ENCODE measurements at places on chromosomes 2 and 18.
A peak's percentile ranks its signal among the peaks of the same experiment; 100 is the strongest.

GRCh38 chr2:190963088-190963487 lies 50.9 kb downstream of the STAT1 start:
- no peak for DNase-seq

- no peak for DNase-seq
Measured at GRCh38 chr18:10040287-10041011, 126.6 kb downstream of the VAPA start.

GRCh38 chr18:75204269-75204731 lies 4.6 kb downstream of the PTGR3 start:
- DNase-seq, result no peak

DNA sequence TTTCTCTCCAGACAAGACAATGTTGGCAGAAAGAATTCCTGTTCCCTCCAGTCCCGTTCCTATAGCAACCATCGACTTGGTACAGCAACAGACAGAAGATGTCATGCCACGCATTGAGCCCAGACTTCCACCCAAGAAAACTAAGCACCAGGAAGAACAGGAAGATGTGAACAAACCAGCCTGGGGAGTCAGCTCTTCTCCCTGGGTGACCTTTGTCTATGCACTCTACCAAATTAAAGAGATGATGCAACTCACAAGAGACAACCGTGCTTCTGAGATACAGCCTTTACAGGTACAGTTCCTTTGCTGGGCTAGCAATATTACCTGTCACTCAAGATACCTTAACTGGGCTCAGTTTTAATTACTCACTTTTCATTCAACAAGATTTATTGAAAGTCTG lies 37.1 kb downstream of the NEMP2 start:
- DNase-seq, result no peak

DNA sequence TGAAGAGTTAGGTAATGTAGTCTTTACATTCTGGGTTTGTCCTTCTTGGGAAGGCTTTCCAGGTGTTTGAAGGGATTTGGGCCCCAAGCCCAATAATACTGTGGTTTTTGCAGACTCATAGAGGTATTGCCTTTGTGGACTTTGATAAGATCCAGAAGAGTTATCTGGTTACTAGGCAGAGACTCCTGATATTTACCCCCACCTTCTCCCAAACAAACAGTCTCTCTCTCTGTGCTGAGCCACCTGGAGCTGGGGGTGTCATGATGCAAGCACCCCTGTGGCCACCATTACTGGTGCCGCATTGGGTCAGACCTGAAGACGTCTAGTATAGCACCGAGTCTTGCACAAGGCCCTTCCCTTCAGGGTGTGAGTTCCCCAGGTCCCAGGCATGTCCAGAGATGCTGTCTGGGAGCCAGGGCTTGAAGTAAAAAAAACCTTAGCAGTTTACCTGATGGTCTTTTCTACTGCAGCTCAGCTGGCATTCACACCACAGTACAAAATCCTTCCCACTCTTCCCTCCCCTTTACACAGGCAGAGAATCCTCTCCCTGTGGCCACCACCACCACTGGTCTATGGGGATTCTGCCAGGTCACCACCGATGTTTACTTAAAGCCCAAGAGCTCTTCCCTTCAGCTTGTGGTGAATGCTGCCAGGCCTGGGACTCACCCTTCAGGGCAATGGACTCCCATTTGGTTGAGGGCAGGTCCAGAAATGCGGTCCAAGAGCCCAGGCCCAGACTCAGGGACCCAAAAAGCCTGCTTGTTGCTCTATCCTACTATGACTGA lies 22.2 kb upstream of the FAM228A start:
- no peak for DNase-seq

DNA sequence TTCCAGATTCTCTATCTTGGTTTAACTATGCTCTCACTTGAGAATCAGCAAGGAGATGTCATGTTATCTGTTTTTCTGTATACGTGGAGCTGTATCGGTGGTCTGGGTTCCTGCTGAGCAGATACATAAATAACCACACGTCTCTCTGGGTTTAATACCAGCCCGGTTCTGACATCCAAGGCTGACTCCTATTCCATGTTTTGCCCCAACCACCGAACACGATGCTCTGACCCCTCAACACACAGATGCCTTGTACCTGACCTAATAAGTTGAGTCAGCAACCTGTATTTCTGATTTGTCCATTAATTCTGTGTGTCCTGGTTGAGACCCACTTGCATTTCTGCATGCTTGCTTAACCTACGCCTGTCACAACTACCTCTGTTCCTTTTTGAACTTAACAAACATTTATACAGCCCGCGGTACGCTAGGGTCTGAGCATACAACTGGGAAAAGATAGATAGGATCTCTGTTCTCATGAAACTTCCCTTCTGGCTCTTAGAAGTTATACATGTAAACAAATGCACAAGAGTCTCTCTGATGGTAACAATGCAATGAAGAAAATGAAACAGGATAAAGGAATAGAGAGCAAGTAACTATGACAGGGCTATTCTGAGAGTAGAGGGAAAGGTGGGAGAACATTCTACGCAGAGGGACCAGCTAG lies 480.4 kb downstream of the PARD3B start:
- DNase-seq, result no peak

DNA sequence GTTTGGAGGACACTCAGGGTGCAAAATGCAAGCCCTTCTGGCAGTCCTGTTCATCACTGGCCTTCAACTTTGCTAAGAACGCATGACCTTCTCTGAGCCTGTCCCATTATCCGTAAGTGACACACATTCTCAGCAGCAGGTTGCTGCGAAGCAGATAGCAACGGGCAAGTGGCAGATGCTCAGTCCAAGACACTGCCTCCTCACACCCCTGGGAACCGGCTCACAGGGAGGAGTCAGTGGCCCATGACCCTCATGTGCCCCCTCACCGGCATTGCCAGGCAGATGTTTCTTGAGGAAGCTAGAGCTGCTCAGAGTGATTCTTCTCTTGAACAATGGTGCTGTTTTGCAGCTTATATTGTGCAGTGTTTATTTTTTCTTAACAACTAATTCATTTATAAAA lies 737.2 kb upstream of the HS6ST1 start:
- no peak for DNase-seq

DNA sequence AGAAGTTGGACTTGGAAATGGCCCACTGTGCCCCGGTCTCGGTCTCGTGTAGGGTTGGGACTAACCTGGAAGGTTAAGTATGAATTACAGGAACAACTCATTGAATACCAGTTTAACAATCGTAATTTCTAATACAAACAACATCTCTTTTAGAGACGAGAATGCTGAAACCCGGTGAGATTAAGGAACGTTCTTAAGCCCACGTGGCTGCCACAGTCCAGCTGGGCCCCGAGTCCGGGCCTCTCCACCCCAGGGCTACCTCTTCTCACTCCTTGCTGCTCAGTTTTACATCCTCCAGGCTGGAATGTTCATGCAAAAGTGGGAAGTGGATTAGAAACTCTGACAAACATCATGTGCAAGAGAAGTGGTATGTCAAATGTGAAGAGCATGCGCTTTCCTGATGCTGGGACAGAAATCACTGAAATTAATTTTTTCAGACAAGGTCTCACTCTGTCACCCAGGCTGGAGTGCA lies 29.4 kb downstream of the NGEF start:
- DNase-seq, result no peak

GRCh38 chr2:10526281-10527000 lies 78.3 kb upstream of the ODC1 start:
- DNase-seq, result no peak

- no peak for DNase-seq
Measured at GRCh38 chr2:220434385-220434784, 807.0 kb downstream of the SLC4A3 start.

GRCh38 chr2:230319211-230319862 lies 7.7 kb upstream of the SP140L start:
- no peak for DNase-seq

DNA sequence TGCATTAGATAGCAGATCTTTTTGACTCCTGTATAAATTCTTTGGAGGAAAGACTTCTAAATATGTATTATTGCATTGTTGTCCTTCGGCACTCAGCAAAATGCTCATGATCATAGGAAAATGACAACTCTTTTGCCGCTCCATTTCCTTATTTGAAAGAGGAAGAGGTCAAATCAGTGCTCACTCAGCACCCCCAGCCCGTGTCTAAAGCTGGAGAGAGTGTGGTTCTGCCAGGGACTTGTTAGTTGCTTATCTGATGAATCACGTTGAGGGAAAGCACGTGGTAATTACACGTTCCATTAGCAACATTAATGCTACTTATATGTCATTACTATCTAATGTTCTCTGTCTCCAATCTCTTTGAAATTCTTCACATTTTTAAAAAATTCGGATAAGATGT lies 46.0 kb upstream of the MBP start:
- no peak for DNase-seq

DNA sequence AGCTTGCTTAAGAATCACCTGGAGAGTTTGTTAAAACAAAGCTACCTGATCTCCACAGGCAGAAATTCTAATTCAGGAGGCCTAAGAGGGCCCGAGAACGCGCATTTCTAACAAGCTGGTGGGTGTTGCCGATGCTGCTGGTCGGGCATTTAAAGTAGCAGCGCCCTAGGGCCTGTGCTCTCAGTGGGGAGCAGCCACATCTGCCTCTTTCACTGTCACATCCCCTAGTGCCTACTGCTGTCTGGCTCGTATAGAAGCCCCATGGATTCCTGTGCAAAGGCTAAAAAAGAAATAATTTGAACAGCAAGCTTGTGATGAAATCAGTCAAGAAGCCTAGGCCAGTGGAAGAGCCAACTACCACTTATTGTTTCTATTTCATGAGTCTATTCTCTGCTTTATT lies 126.7 kb upstream of the SMIM21 start:
- no peak for DNase-seq

GRCh38 chr2:65458999-65459398 lies 26.6 kb upstream of the SPRED2 start:
- DNase-seq, result no peak

GRCh38 chr2:138504546-138505235 lies 3.1 kb downstream of the SPOPL start:
- DNase-seq, result peak; percentile 84

- DNase-seq, result no peak
Measured at GRCh38 chr2:224242561-224242960, 159.3 kb downstream of the FAM124B start.

GRCh38 chr2:12702168-12703121 lies 14.3 kb upstream of the TRIB2 start:
- DNase-seq, result no peak

DNA sequence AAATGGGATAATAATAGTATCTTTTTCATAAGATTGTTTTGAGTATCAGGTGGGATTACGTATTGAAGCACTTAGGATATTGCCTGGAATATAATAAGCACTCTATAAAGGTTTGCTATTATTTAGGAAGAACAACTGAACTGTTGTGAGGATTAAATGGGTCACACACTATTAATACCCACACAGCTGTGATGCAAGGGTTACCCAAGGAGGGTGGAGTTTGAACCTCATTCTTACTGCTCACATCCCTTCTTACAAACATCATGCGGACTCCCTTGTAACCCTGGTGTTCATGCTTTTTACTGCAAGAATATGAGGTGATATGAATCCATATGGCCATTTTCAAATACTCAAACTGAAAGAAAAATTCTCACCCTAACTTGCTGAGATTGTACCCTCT lies 113.5 kb downstream of the KCTD1 start:
- DNase-seq, result no peak

DNA sequence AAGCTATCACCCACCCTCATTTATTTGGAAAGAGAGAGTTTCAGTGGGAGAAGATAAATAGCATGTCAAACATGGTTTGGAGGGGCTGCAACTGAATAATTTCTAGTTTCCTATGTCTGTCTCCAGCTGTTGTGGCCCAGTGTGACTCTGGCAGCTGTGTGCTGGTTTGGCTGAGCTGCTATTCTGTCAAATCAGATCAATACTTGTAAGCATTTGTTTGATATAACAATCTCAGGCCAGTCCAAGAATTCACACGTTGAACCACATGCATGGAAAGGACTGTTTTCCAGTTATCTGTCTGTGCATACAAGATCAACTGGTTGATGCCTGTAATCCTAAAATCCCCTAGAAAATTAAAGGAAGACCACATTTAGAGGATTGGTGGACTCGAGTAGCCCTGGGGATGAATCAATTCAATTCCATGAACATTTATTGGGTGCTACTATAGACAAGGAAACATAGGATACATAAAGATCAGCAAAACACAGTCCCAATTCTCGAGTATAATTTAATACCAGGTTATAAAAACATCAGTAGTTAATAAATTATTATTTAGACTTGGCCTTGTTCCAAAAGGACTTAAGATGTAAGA lies 209.0 kb upstream of the PARD3B start:
- no peak for DNase-seq

GRCh38 chr2:241308267-241308666 lies 7.2 kb downstream of the HDLBP start:
- DNase-seq, result no peak

GRCh38 chr18:40292985-40293710 lies 1661.9 kb upstream of the PIK3C3 start:
- DNase-seq, result no peak

Measured in AML-193 (cell line).